Subcutaneous adipose tissue (tissue), 4 donors: ENCODE measurements at places on chromosomes 7 and 10. TPM values are rescaled to one million over a fixed set of nuclear protein-coding genes. Genes with fewer than 3 reads are reported as not detected.

Gene HYAL4
- not detected for total RNA-seq

Gene KIAA1549
- 1.3 TPM for total RNA-seq

Gene HOGA1
- total RNA-seq, result 5.9 TPM

Gene CYP3A4
- 1.3 TPM for total RNA-seq

Gene JCAD
- 52.2 TPM for total RNA-seq

Gene PEX1
- 22.2 TPM for total RNA-seq

Gene FRMPD2
- not detected for total RNA-seq

Gene SEMA3E
- total RNA-seq, result 5.3 TPM

Gene NEBL
- 5.7 TPM for total RNA-seq

Gene GNAT3
- not detected for total RNA-seq

Gene CCDC172
- total RNA-seq, result not detected

Gene CTNNA3
- total RNA-seq, result 0.38 TPM

Gene CTTNBP2
- total RNA-seq, result 15.4 TPM

Gene TAS2R39
- not detected for total RNA-seq

Gene NKX2-3
- not detected for total RNA-seq

Gene LRRD1
- 0.57 TPM for total RNA-seq

Gene GDF10
- total RNA-seq, result 6.2 TPM

Gene HTR5A
- total RNA-seq, result not detected

Gene HOXA9
- 10.9 TPM for total RNA-seq

Gene TRIM56
- 18.7 TPM for total RNA-seq

Gene ACTL6B
- not detected for total RNA-seq

Gene SPDYE9
- not detected for total RNA-seq

Gene SPDYE1
- not detected for total RNA-seq

Gene LBX1
- not detected for total RNA-seq

Gene CPA2
- total RNA-seq, result not detected

Gene ADAM12
- total RNA-seq, result 11.5 TPM

Gene ELAPOR2
- 20.4 TPM for total RNA-seq

Gene XRCC2
- 0.75 TPM for total RNA-seq

Gene ZP3
- total RNA-seq, result 20.0 TPM

Gene FOXI2
- total RNA-seq, result 0.22 TPM

Gene TNS3
- 137 TPM for total RNA-seq

Gene STEAP1B
- total RNA-seq, result not detected

Gene SFRP4
- 8.6 TPM for total RNA-seq
